ENCODE measurements at places on chromosomes 3 and 15.

GRCh38 chr3:43155464-43156121, 49.7 kb upstream of the POMGNT2 start:
- DNase-seq = no peak

- no peak for DNase-seq
These were observed 63.8 kb downstream of the ATP1B3 start for GRCh38 chr3:141940194-141940776.

DNA sequence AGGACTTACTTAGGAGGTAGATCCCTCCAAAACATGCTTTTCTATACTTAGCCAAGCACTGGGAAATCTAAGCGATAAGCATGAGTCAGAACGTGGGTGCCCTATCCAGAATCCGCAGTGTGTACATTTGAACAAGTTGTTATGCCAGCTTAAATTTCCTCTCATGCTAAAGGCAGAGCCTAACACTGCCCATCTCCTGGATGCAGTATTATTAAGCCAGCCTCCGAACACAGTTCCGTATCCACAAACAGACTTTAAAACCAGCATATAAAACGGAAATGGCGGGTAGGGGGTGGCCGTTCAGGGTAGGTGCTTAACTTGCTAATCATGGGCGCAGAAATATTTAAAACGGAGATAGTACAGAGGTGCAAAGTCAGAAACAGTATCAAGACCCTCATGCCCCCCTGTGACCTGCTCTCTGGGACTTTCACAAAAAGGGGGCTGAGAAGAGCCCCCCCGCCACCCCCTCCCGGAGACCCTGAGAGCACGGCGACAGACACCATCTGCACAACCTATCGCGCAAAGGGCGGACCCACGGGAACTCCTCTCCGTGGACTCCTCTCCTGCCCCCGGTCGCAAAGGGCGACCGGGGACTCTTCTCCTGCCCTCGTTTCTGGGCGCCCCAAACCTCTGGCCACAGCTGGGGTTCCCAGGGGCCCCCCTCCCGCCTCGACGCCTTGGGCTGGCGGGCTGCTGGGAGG, 889 bp upstream of the LRRIQ4 start:
- DNase-seq = no peak

DNA sequence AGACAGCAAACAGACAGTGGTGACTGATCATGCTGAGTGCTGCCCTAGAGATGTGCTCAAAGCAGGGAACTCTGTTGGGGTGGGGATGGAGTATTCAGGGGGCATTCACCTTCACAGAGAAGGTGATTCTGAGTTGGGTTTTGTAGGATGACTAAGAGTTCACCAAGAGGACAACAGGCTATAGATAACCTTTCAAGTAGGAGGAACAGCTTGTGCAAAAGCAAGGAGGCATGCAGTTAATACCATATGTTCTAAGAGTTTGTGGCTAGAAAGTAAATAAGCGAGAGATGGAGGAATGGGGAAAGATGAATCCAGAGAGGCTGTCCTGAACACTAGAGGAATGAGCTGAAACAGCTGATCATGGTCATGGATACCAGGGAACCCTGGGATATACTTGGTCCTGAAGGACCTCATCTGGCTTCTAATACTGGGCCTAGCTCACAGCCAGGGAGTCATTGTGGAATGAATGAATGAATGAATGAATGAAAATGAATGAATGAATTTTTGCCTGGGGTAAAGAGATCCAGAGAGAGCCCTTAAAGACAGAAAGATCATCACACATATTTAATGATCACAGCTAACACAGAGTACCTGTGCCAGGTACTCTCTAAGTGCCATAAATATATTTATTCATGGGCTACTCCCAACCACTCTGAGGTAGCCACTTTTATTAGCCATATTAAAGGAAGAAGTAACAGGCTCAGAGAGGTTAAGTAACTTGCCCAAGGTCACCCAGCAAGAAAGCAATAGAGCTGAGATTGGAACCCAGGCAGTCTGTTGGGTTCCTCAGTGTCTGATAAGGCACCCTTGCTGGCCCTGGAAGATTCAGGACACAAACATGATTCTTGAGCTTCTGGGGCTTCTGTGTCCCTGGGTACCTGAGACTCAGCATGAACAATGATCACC, 22.0 kb downstream of the SMAD6 start:
- no peak for DNase-seq

DNA sequence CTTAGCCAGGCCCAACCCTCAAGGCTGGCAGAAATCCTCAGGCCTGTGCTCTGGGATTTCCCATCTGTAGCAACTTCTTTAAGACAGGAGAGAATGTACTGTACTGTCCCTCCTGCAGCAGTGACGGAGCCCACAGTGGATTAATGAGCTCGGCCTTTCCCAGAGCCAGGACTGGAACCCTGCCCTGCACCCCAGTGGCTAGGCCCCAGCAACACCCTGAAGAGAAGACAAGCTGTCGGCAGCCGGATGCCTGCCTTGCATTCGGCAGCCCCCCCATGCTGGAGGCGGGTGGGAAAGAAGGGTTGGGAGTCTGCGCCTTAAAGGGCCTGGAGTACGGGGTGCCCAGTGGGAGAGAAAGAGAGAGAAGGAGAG, 32.0 kb downstream of the KLHL25 start:
- no peak for DNase-seq

DNA sequence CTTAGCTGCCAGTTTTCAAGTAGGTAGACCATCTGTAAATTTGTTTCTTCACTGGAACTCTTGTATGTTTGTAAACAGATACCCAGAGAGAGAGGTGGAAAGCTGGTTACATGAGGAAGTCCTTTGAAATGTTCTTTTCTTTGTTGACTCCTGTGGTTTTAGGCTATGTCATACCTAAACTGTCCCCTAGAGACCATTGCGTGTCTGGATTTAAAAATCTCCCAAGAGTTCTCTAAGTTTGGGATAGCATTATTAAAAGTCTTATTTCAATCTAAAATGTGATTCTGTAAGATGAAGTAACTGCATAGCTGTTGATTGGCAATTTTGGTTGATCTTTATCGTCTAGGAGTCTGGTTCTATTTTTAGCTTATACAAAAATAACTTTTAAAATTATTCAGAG, 127.2 kb downstream of the GHSR start:
- DNase-seq = no peak

DNA sequence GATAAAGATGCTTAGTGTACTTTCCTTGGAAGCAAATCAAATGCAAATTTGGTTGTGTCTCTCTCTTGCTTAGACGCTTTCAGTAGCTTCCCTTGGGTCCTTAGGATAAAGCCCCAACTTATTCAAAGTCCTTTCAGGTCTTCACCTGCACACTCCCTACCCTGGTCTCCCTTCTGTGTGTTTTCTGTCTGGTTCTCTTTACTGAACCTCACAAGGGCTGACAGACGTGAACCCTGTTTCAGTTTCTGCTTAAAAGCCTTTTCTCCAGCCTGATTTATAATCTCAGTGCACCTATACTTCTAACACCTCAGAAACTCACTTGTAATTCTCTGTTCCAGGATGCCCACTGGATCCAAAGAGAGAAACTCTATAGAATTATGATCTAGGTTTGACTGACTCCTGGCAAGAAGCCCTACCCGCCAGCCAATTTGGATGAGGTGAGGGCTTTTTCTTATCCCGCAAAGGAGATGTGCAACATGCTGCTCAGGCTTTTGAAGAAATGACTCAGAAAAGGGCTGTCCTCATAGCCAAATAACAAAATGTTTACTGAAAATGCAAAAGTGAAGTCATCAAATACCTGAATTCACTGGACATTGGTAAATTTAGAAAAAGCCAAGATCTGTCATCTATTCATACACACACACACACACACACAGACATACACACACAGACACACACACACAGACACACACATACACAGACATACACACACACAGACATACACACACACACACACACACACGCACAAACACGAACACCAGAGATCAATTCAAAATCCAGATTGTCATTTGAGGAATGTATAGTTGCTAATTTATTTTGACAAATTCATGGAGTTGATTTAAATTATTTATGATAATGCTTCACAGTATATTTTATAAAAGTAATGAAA, 102.4 kb upstream of the EOMES start:
- DNase-seq = no peak

- no peak for DNase-seq
These were observed 33.7 kb upstream of the LIPC start for GRCh38 chr15:58398071-58398470.

- DNase-seq = no peak
These were observed 9.9 kb downstream of the PDIA5 start for GRCh38 chr3:123076496-123077418.

Measured in cortex of kidney (tissue), 1 donor.